Right ventricle myocardium inferior (tissue), 1 donor: ENCODE measurements at places on chromosomes 12 and 14. TPM values are rescaled to one million over a fixed set of nuclear protein-coding genes. Genes with fewer than 3 reads are reported as not detected.

- no peak for DNase-seq
These were observed 21.9 kb upstream of the IFT81 start for GRCh38 chr12:110102255-110102654.

CIROP gene
- not detected for total RNA-seq

DNA sequence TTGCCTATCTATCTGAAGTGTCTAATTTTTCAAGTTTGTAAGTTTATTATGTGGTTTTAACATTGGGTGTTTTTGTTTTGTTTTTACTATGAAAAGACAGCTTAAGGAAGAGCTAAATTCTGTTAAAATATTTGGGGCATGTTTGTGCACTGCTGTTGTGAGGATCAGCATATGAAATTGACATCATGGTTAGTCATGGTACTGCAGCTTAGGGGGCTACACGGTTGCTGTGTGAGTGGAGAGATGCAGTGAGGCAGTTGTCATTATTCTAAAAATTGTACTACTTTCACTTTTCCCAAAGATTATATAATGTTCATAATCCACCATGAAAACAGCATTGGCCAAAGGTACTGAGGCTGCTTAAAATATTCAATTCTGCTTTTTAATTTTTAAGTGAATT is 49.0 kb downstream of the ZC3H14 start:
- no peak for DNase-seq

KRT77 gene
- not detected for total RNA-seq

KLRD1 gene
- total RNA-seq = 2.3 TPM

DNA sequence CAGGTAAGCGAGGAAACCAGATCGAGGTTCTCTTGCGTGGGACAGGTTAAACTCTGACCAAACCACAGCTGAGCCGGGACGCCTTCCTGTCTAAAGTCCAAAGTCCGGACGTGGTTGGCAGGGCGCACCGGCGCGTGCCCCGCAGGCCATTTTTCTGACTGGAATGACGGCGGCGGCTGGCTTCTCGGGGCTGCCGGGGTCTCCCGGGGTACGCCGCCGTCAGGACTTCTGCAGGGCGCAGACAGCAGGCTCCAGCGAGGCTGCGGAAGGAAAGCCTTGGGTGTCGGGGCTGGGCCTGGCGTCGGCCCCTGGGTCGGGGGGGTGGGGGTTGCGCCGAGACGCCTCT is 32.8 kb downstream of the MIA2 start:
- peak; percentile 77 for DNase-seq

BLOC1S1 gene
- 128 TPM for total RNA-seq

- DNase-seq = no peak
These were observed 634.2 kb downstream of the SLC16A7 start for GRCh38 chr12:60230056-60230455.

DNA sequence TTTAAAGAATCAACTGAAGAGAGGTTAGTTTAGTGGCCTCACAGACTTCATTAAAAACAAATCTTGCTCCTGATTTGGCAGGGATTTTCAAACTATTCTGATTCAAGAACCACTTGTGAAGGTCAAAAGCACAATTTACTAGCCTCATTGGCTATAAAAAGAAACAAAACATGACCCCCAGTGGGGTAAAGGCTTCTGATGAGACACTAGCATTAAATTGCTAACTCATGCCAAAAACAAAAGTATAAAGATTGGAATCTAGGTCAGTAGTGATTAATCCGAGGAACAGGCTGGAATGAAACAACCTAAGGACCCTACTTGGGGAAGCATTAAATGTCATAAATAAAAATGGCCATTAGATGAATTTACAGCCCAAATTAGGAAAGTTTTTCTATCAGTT is 312.3 kb downstream of the PAWR start:
- no peak for DNase-seq

- DNase-seq = no peak
These were observed 96.8 kb upstream of the NTF3 start for GRCh38 chr12:5335069-5335468.

DNA sequence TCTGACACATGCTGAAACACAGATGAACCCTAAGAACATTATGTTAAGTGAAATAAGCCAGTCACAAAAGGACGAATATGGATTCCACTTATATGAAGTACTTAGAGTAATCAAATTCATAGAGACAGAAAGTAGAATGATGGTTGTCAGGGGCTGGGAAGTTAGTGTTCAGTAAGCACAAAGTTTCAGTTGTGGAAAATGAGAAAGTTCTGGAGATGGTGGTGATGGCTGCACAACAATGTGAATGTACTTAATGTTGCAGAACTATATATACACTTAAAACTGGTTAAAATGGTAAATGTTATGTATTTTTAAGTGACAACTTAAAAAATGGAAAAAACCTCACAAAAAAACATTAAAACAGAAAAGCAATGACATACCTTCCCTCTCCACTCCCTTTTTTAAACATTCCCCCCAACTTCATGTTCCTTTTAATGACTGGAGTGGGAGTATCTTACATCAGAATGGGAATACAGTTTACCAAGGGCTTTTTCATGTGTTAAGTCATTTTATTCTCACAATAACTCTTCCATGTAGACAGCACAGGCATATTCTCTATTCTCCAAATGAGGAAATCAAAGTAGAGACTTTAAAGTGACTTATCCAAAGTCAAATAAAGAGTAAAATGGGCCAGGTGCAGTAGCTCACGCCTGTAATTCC is 24.0 kb downstream of the BTBD7 start:
- no peak for DNase-seq

GRCh38 chr12:43337571-43338444 is 214.2 kb downstream of the ADAMTS20 start:
- no peak for DNase-seq

DNA sequence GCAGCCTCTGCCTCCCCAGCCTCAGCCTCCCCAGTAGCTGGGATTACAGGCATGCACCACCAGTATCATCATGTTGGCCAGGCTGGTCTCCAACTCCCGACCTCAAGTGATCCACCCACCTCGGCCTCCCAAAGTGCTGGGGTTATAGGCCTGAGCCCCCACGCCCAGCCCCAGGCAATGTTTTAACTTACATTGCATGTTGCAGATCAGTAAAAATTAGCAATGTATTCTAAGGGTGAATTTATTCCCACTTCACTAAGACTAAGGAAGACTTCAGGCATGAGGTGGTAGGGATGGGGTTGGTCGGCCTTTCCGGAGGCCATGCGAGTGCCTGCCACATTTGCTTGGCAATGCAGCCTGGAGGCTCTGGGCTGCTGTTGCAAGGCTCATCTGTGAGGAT is 66.8 kb upstream of the JDP2 start:
- no peak for DNase-seq

CKAP4 gene
- 40.2 TPM for total RNA-seq

DNA sequence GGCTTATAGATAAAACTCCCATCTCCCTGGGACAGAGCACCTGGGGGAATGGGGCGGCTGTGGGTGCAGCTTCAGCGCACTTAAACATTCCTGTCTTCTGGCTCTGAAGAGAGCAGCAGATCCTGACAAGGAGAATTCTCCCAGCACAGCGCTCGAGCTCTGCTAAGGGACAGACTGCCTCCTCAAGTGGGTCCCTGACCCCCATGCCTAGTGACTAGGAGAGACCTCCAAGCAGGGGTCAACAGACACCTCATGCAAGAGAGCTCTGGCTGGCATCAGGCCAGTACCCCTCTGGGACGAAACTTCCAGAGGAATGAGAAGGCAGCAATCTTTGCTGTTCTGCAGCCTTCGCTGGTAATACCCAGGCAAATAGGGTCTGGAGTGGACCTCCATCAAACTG is 28.1 kb upstream of the CD163L1 start:
- no peak for DNase-seq
